ENCODE measurements at places on chromosomes 6 and 20.

GRCh38 chr6:149852180-149852579 lies 12.0 kb downstream of the LRP11 start:
- no peak for DNase-seq

GRCh38 chr6:107493158-107494057 lies 3.5 kb downstream of the SOBP start:
- no peak for DNase-seq

DNA sequence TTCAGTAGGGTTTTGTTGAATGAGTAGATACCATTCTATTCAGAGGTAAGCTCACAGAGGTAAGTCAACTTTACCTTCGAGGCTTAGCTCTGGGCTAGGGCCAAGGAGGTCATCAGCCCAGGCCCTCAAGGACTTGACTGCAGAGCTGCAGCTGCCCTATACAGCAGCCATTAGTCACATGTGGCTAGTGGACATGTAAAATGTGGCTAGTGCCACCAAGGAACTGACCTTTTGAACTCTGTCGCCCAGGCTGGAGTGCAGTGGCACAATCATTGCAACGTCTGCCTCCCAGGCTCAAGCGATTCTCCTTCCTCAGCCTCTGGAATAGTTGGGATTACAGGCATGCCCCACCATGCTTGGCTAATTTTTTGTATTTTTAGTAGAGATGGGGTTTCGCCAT lies 47.9 kb upstream of the EPB41L1 start:
- no peak for DNase-seq

DNA sequence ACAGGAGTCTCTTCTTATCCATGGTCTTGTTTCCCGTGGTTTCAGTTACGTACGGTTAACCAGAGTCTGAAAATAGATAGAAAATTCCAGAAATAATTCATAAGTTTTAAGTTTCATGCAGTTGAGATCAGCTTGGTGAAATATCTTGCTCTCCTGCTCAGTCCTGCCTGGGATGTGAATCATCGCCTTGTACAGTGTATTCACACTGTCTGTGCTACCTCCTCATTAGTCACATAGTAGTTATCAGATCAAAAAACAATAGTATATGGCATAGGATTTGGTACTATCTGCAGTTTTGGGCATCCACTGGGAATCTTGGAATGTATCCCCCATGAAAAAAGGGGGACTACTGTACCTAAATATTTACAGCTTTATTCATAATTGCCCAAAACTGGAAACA lies 22.7 kb upstream of the MOCS1 start:
- no peak for DNase-seq

- no peak for DNase-seq
These were observed 669 bp downstream of the PCNA start for GRCh38 chr20:5119143-5119434.

GRCh38 chr20:48380661-48381060 lies 447.1 kb downstream of the PREX1 start:
- no peak for DNase-seq

- no peak for DNase-seq
These were observed 15.3 kb downstream of the TRPC4AP start for GRCh38 chr20:35077341-35077740.

DNA sequence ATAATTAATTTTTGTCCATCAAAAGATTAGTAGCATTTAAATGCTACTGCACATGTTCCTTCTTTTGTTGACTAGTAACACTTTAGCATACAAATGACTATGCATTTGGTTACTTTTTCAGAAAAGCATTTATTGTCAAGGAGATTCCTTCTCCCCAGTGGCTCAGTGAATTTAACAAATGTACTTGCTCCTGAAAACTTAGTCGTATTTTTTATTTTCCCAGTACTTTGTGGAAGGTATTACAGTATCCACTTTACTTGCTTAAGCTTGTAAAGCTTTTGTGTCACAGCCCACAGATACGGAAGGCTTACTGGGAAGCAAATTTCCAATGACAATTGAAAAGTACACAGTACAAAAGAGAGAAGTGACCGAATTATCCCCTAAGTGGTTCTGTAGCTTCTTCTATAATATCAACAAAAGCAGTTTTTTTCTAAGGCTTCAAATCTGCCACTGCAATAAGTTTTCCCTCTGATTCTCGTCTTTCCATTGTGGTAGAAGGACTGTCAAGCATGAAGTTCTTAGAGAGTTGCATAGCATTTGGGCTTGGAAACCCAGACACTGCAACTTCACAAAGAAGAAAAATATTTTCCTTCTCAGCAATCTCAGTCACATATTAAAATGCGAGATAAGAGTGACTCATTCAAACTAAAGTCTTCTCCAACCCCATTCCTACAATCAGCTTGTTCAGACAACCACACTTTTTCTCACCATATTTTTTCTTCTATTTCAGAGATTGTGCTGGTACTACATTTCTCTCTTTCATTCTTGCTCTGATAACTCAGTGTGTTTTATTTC lies 431.2 kb downstream of the GRIK2 start:
- no peak for DNase-seq
